ENCODE measurements at places on chromosomes 3 and 15. TPM values are rescaled to one million over a fixed set of nuclear protein-coding genes. Genes with fewer than 3 reads are reported as not detected.

The KNL1 gene
- 2.4 TPM for total RNA-seq

The PARP3 gene
- 25.5 TPM for total RNA-seq

The CNTN4 gene
- 16.8 TPM for total RNA-seq

The FBXW12 gene
- total RNA-seq, result not detected

The PLA2G4B gene
- 4.1 TPM for total RNA-seq

The TMEM207 gene
- not detected for total RNA-seq

The TP63 gene
- 0.11 TPM for total RNA-seq

The GOLGA6L9 gene
- total RNA-seq, result 2.8 TPM

The CCR1 gene
- 4.5 TPM for total RNA-seq

The ZNF774 gene
- total RNA-seq, result 21.2 TPM

The VILL gene
- total RNA-seq, result 184 TPM

The BCL2A1 gene
- total RNA-seq, result 1.8 TPM

The KIF9 gene
- total RNA-seq, result 6.1 TPM

The WDR93 gene
- not detected for total RNA-seq

The BFSP2 gene
- not detected for total RNA-seq

The PTPN9 gene
- total RNA-seq, result 39.3 TPM

The KIF7 gene
- total RNA-seq, result 2.5 TPM

The NSUN3 gene
- 21.9 TPM for total RNA-seq

The ANKRD63 gene
- not detected for total RNA-seq

The TUSC7 gene
- not detected for total RNA-seq

The NR2E3 gene
- 0.67 TPM for total RNA-seq

The RAB27A gene
- 98.0 TPM for total RNA-seq

The LRTM1 gene
- total RNA-seq, result not detected

The MITF gene
- total RNA-seq, result 3.6 TPM

The TTLL13 gene
- total RNA-seq, result 0.47 TPM

All from left colon (tissue), 2 donors.